ENCODE measurements at places on chromosomes 11 and 22.

DNA sequence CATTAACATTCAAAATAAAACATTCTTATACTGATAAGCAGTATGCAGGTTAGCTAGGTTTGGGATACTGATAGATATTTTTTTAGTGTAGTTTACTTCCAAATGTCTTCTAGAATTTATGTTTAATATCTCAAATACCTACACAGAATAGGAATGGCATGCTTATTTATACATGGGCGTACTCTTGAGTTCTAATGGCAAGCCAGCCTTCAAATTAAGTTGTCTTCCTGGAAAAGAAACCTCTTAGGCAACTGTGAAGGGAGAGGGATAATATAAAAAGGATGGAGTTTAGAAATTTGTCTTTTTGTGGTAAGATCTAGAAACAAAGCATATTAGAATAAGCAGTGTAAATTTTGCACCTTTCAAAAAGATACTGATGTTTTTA is 65.4 kb downstream of the MTMR3 start:
- DNase-seq, result no peak

GRCh38 chr11:121670266-121670665 is 217.5 kb upstream of the SORL1-AS1 start:
- no peak for DNase-seq

DNA sequence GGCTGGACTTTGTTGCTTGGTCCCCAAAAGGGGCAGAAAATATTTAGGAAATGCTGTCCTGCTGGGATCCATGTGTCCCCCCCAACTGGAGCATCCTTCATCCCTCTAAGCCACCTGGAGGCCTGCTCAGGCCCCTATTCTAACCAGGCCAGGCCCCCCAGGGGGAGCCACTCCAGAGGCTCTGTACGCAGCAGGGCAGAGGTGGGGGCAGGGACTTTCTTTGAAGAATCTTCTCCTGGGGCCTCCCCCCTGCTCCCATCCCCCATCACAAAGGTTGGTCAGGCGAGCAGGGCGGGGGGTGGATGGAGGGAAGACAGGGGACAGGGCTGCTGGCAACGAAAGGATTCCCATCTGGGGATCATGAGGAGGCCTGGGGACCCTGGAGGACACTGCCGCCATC is 170.8 kb downstream of the MN1 start:
- DNase-seq, result no peak

DNA sequence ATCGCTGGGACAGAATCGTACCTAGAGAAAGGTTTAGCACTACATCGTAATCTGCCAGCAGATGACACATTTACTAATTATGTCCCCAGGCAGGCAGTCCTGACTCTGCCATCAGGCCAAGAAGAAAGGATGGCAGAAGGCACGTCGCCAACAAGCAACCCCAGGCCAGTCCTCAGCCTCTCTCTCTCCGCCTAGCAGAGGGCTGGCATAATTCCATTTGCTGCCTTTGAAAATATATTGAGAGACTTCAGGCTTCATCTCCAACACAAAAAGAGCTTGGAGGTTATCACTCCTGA is 1517.0 kb downstream of the TBC1D22A start:
- DNase-seq, result no peak

GRCh38 chr11:30991802-30992512 is 377.6 kb downstream of the DCDC1 start:
- no peak for DNase-seq

DNA sequence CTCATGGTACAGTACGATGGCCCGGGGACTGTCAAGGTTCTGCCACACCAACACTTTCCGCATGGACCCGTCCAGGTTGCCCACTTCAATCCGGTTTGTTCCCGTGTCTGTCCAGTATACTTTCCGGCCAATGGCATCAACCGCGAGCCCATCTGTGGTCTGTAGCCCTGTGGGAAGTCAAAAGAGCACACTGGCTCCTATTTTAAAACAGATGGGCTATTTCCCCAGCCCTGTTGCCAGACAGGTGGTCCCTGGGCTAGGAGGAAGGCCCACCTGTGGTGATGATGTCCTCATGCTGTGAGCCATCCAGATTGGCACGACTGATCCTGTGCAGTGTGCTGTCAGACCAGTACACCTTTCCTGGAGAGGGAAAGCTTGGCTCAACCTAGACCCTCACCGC is 30.4 kb upstream of the CKAP5 start:
- DNase-seq, result no peak

Data from DMS53 (cell line).